Activated T-helper 1 cell treated with anti-CD3 and anti-CD28 coated beads, Interleukin-12 subunit alpha, Interleukin-12 subunit beta, Interleukin-2, Interleukin-4 antibody, amounts not matched to agents 30 ng/mL and 10 ng/mL and 1 ng/mL, durations not matched to agents 14 hours and 24 hours and 36 hours (primary cell): ENCODE measurements at places on chromosomes 12 and 14.
A peak's percentile ranks its signal among the peaks of the same experiment; 100 is the strongest.

DNA sequence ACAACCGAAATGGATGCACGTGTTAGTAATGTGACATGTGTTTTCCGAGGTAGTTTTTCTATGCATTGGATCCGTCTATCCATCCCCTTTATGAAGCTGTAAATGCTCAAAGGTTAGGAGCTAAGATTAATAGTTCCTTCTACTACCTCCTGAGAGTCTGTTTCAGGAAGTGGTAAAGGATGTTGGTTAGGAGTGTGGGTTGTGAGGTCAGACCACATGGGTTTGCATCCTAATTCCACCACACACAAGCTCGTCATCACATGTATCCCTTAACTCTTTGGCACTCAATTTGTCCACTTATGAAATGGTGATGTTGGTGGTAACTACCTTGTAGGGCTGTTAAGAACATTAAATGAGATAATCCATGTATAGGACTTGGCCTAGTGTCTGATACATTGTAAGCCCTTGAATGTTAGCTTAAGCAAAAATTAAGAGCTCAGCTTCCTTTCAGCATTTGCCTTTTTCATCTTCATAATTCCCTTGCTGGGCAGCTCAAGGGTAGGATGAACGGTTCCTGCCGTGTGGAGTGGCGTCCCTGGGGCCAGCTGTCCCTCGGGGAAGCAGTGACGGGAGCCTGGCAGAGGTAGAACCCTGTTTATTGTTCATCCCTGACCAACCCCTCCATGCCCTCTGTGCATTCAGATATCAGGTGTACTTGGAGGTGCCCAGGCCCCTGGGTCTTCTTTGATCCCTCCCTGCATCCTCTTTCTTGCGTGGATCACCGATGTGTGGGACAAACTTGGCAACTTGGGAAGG, 52.3 kb downstream of the TSPAN9 start:
- DNase-seq: peak; percentile 12

DNA sequence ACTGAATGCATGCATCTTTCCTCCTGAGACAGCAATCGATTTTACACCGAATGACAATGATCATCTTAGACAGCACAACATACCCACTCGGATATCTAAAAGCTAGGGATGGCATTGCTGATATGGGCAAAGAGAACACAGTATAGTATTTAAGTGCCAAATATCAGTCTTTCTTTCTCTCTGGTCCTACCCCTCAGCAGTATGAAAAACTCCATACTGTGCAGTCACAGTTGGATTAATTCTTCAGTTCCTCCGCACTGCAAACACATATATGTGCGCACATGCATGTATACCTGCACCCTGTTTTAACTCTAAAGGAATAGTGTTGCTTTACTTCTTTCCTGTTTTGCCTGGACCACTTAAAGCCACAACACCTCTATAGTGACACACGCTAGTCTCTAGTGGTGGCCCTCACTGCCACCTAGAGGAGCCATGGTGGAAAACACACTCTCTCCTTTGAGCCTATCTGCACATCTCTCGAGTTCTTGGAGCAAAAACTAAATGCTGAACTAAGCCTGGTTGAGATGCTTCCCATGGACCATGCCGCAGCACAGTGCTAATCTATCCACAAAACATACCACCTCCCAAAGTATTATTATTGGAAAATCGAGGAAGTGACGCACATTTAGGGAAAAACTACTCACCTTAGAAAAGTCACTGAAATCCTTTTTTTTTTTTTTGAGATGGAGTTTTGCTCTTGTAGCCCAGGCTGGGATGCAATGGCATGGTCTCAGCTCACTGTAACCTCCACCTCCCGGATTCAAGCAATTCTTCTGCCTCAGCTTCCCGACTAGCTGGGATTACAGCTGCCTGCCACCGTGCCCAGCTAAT, 11.9 kb downstream of the TMEM52B start:
- DNase-seq: peak; percentile 23

- DNase-seq: no peak
Measured at GRCh38 chr14:90419200-90419599, 22.4 kb downstream of the CALM1 start.

GRCh38 chr12:42129595-42130204, 15.0 kb downstream of the GXYLT1 start:
- no peak for DNase-seq

GRCh38 chr14:31000629-31001338, 24.7 kb upstream of the AP4S1 start:
- no peak for DNase-seq

GRCh38 chr12:20415028-20415427, 46.7 kb downstream of the PDE3A start:
- no peak for DNase-seq

- no peak for DNase-seq
Measured at GRCh38 chr14:58054100-58054499, 97.9 kb downstream of the ARMH4 start.

DNA sequence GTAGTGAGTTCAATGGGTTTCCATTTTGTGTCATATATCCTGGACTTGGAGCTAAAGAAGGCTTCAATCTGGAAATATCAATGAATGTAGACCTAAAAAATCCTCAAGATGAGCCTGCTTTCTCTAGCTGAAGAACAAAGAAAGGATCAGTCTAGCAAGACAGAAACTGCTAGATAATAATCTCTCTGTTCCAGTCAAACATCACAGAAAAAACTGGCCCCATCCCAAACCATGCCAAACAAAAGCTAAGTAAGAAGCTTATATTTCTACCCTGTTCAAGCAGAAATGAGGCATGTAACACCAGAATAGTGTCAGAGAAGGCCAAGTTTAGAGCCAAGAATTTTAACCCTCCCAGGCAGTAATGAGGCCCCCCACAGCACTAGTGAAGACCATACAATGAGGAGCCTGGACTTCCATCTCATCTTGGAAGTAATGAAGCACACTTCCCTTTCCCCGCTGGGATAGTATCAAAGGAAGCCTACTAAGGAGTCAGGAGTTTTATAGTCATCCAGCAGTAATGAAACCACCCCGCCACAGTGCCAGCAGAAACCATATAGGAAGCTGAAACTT, 95.8 kb downstream of the NELL2 start:
- no peak for DNase-seq

- DNase-seq: no peak
Measured at GRCh38 chr14:74591899-74592298, 20.1 kb downstream of the LTBP2 start.

DNA sequence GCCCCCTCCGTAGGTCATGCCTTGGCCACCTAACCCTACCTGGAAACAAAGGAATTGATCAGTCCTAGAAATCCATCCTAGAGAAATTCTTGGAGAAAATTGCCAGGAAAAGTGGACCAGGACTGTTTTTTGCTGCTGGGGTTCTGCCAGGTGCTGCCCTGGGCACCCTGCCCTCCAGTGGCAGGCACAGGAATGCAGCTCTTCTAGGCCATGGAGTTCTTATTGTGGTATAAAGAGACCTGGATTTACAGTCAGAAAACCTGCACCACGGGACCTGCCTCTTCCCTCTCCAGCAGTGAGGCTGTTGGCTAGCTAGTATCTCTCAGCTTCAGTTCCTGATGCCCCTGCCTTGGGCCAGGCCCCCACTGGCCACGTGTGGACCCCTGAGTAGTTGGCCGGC, 59.7 kb downstream of the SLC24A4 start:
- DNase-seq: no peak

GRCh38 chr14:58574623-58575022, 63.1 kb upstream of the DACT1 start:
- DNase-seq: no peak

- no peak for DNase-seq
Measured at GRCh38 chr12:93614917-93615596, 42.6 kb downstream of the SOCS2 start.

DNA sequence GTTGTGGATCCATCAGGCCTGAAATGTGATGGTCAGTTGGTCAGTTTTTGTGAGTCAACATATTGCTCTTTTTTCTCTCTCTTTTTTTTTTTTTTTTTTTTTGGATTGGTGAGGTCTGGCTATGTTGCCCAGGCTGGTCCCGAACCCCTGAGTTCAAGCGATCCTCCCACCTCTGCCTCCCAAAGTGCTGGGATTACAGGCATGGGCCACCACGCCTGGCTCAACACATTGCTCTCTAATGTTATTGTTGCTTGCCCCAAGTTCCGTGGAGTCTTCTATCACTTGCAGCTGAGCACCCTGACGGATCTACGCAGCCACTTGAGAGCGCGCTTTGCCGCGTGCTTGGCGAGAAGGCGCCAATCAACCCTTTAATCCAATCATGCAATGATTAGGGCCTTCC, 69.5 kb upstream of the DIO3 start:
- DNase-seq: no peak

DNA sequence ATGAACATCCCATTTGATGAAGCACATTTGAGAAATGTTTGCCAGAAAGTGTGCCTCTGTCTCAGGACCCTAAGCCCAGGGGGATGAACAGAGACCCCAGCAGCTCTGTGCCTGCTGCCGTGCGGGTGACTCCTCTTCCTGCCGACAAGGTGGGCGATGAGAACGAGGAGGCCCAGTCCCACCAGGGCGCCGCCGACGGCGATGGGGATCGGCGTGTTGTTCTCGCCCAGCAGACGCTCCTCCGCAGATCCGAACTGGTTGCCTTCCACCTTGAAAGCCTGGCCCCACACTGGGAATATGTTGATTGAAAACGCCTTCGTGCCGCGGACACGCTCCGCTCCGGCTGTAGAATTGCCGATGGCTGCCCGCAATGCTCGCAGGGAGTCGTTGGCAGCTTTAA, 44.1 kb downstream of the LRTM2 start:
- DNase-seq: no peak

DNA sequence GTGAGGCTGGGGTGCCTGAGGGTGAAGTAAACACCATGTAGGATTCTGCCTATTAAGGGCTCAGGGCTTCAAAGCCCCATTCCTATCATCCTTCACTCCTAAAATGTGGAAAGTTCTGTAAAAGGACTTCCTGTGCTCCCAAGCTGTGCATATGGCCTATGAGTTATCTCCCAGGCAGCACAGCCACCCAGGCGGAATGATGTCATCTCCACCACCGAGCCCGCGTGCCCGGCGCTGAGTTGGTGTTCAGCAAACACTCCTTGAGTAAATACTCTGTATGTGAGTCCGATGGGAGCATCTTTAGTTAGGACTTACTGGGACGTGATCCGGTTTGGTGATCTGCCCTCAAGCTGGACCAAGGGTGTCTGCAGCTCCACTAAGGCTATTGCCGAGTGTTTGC, 437.3 kb downstream of the MED13L start:
- DNase-seq: no peak

GRCh38 chr12:124655698-124656516, 88.5 kb upstream of the NCOR2 start:
- DNase-seq: no peak

DNA sequence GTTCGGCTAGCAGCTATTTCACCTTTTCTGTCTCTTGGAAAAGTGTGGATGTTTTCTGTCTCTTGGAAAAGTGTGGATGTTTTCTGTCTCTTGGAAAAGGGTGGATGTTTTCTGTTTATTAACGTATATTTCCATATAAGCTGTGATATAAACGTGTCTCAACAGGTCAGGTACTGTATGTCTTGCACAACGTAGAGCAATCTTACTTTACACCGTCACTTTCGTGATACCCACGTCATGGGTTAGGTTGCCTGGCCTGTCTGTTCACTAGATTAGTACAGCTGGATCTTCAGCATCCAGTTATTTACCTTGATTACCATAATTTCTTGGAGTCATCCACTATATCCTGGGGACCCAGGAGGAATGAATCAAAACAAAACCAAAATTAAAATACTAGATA, 14.1 kb downstream of the CLEC7A start:
- no peak for DNase-seq

GRCh38 chr12:13676880-13677279, 304.5 kb downstream of the GRIN2B start:
- no peak for DNase-seq

DNA sequence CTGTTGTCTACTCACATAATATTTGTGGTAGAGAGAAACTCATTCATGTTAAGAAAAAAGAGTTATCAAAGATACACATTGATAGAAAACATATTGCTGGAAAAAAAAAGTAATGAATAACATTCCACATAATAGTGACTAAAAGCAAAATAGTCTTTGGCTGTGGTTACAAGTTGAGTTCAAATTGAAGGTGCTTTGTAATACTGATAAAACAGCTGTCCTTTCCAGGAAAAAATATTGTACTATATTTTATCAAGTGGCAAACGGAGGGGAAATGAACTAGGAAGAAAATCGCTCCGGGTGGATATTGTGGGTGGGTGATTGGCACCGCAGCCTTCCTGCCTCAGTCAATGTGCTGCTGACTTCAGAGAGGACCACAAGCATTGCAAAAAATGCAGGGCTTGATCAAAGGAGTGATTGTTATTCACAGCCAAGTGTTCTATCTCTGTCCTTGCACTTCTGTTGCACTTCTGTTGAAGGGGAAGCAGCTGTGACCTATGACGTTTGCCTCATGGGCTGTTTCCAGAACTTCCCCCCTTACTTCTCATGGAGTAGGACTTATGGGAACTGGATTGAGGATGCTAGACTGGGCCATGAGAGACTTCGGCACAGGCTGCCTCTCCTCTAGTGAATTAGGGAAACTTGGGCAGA, 114.4 kb downstream of the VRK1 start:
- no peak for DNase-seq

- peak; percentile 34 for DNase-seq
Measured at GRCh38 chr12:48165089-48165981, 8.0 kb upstream of the ASB8 start.

- DNase-seq: no peak
Measured at GRCh38 chr14:42057111-42057510, 450.4 kb downstream of the LRFN5 start.

GRCh38 chr12:47850153-47851084, 30.7 kb upstream of the HDAC7 start:
- DNase-seq: no peak

- DNase-seq: no peak
Measured at GRCh38 chr12:132158677-132159554, 14.7 kb downstream of the NOC4L start.

- peak; percentile 70 for DNase-seq
Measured at GRCh38 chr12:124921200-124922031, 7.0 kb upstream of the UBC start.
